ENCODE measurements at places on chromosomes 2 and 18.

- DNase-seq = no peak
These were observed 18.8 kb downstream of the ARHGAP15 start for GRCh38 chr2:143148011-143148410.

DNA sequence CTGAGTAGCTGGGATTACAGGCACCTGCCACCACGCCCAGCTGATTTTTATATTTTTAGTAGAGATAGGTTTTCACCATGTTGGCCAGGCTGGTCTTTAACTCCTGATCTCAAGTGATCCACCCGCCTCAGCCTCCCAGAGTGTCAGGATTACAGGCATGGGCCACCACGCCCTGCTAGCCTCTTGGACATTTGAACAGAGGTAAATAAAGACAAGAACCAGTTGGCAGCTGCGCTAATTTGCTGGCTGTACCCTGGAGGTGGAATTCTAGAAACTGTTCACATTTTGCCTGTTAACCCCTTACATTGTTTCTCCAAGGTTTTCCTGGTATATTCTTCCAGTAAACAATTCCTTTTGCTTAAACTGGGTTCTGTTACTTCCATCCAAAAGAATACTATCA is 132.9 kb downstream of the CDH2 start:
- no peak for DNase-seq

GRCh38 chr2:37632310-37632709 is 39.1 kb downstream of the CDC42EP3 start:
- no peak for DNase-seq

- DNase-seq = no peak
These were observed 177.8 kb downstream of the GALNT13 start for GRCh38 chr2:154049561-154049960.

- DNase-seq = no peak
These were observed 31.9 kb downstream of the PPP4R3B start for GRCh38 chr2:55585451-55586080.

GRCh38 chr18:10476338-10476791 is 21.9 kb downstream of the APCDD1 start:
- no peak for DNase-seq

GRCh38 chr18:9199681-9200080 is 63.1 kb downstream of the ANKRD12 start:
- no peak for DNase-seq

- DNase-seq = no peak
These were observed 26.9 kb upstream of the IL18RAP start for GRCh38 chr2:102396012-102396411.

GRCh38 chr2:236988690-236989624 is 96.7 kb upstream of the COPS8 start:
- DNase-seq = no peak

GRCh38 chr18:44539926-44540325 is 140.8 kb upstream of the SETBP1 start:
- DNase-seq = no peak

GRCh38 chr2:136016836-136017235 is 31.4 kb upstream of the DARS1 start:
- DNase-seq = no peak

DNA sequence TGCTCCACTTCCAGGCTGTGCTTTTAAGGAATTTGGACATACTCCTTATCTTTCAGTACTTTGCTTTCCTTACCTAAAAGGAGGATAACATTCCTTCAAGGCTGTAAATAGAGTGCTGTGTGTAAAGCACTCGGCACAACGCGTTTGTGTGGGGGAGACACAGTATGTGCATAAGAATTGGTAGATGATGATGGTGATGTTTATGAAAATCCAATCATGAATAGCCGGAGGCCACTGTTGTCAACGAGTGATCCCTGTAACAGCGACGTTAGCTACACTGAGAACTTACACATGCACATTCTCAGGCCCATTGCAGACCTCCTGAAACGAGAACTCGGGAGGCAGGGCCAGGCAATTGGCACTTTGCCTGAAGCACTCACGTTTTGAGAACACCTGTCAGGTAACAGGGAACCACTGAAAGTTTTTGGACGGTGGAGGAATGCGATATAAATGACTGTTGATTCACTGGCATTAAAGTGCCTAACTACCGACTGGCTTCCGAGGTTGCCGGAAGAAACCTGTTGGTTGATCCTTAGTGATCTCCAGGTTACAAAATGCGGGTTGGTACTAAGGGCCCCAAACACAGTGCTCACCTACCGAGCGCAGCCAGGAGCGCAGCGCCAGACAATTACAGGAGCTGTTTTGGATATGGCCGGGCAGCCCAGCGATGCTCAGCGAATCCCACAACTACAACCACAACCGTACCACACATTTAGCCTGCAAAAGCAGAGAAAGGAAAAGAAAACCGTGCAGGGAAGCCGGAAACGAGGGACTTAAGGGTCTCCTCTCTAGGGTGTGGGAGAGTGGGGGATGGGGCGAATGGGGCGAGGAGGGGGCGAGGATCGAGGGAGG is 1.0 kb upstream of the MAP4K4 start:
- DNase-seq = no peak

DNA sequence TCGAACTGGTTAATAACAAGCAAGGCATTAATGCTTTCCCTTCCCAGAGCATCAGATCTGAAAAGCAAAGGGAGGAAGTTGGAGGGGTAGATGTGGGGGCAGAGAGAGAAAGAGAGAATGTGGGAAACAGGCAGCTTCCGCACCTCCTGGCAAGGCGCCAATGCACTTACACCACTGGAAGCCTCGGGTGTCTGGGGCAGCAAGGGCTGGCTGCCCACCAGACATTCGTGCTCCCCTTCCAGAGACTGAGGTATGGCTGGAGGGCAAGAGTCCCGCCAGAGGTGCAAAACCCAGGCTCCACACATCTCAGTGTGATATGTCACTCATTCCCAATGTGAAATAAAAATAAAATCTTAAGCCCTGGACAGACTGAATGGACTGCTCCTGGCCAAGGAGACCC is 46.4 kb downstream of the TEX51 start:
- DNase-seq = no peak

DNA sequence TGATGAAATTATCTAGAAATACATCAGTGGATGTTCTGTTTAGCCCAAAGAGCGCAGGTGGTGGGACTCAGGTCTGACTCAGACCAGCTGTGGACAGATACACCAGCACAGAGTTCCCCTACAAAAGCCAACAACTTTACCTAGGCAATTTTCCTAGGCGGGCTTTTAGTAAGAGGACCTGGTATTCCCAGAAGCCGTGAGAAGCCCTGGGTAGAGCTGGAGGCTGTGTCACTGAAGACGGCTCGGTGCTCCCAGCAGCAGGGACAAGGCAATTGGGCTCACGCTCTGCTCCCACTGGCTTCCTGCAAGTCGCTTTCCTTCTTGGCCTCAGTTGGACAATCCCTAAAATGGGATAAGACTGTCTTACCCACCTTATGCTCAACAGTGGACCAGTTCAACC is 41.1 kb downstream of the TPO start:
- DNase-seq = no peak

DNA sequence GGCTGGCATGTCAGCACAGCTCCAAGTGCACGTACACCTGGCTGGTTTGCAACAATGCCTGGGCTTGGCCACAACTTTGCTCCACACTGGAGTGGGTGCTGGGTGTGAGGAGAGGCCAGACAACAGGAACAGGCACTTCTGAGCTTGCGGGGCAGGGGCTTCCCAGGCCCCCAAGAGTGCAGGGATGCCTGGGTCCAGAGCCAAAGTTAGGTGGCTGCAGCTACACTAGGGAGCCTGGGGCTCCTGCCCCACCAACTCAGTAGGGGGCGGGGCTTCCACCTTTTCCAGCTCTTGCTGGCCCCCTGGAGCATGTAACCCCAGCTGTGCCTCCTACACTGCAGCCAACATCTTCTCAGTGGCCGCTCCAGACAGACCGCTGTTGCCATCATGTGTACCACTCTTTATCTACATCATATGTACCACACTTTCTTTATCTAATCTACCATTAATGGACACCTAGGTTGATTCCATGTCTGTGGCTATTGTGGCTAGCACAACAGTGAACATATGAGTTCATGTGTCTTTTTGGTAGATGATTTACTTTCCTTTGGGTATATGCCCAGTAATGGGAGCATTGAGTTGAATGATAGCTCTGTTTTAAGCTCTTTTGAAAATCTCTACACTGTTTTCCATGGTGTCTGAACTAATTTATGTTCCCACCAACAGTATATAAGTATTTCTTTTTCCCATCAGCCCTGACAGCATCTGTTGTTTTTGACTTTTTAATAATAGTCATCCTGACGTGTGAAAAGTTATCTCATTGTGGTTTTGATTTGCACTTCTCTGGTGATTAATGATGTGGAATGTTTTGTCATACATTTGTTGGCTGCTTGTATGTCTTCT is 87.9 kb downstream of the ZNF804A start:
- DNase-seq = no peak

GRCh38 chr2:68115965-68116364 is 41.7 kb upstream of the PNO1 start:
- DNase-seq = no peak

- no peak for DNase-seq
These were observed 56.3 kb upstream of the UPP2 start for GRCh38 chr2:158045362-158045761.

- DNase-seq = no peak
These were observed 220.2 kb downstream of the BCL11A start for GRCh38 chr2:60333264-60333663.

DNA sequence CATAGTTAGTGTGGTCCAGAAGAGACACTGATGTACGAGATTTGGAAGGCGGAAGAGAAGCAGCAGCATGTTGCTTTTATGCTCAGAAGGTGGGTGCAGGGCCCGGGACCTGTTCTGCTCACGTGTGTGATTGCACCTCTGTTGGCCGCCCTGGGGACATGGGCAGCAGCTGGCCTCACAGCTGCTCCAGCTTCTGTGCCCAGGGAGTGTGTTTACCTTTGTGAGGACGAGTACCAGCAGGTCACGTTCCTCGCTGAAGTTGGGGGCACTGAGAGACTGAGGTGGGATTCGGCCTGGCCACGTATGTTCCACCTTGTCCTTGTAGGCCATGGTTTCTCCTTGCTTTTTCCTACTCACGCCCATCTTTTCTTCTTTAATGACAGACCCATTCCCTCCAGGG is 86.3 kb downstream of the PMAIP1 start:
- no peak for DNase-seq

- DNase-seq = no peak
These were observed 37.4 kb upstream of the GPC1 start for GRCh38 chr2:240397924-240398645.

DNA sequence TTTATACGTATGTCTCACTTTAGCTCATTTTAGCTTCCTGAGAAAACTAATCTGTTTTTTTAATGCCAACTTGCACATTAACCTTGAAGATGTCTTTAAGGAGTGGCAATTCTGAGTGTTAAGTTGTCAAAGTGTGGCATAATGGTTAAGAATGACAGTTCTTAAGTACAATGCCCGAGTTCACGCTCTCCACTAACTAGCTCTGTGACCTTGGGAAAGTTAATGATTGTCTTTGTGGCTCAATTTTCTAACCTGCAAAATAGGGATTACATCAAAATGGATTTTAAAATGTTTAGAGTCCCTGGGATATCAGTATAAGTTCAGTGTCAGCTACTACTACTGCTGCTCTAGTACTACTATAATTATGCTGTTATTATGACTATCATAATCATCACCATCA is 409.7 kb downstream of the SOCS6 start:
- DNase-seq = no peak

Measured in activated CD4-positive, alpha-beta memory T cell treated with anti-CD3 and anti-CD28 coated beads, Interleukin-2, amount 10 ng/mL, durations not matched to agents 7 days and 5 days (primary cell).